Activated naive CD4-positive, alpha-beta T cell treated with Interleukin-2 at 50 U/mL for 16 hours (primary cell): ENCODE measurements at places on chromosomes 6 and 20.

- no peak for DNase-seq
Observed at GRCh38 chr6:146339716-146340115, 203.9 kb upstream of the RAB32 start.

- DNase-seq, result no peak
Observed at GRCh38 chr20:6480328-6481200, 286.9 kb upstream of the BMP2 start.

GRCh38 chr20:3686867-3687321, 5.1 kb upstream of the ADAM33 start:
- DNase-seq, result no peak

GRCh38 chr6:89386917-89387491, 25.1 kb downstream of the RRAGD start:
- no peak for DNase-seq

GRCh38 chr20:43765916-43766315, 39.1 kb upstream of the GTSF1L start:
- DNase-seq, result no peak

- DNase-seq, result no peak
Observed at GRCh38 chr6:116695401-116695800, 14.4 kb downstream of the KPNA5 start.

- no peak for DNase-seq
Observed at GRCh38 chr6:149060985-149061760, 256.3 kb upstream of the TAB2 start.

DNA sequence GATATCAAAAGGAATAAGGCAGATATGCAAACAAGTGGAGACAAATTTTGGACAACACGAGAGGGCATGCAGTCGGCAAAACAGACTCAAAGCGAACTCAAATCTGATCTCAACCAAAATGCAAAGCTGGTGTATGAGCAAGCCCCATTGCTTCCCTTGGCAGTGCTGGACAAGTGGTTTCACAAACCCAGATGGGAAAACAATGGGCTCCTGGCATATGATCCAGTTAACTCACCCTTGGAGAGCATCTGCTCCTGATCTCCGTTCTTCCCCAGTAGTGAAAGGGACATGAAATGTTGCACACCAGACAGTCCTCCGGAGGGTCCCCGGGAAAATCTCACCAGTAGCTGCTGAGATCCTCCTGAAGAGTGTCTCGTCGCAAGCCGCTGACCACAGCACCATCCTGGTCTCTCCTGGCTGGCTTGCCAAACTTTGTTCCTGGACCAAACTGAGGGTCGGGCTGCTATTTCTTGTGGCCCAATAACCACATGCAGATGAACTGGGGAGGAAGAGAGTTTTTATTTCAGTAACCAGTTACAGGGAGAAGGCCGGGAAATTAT, 84.3 kb upstream of the THBS2 start:
- DNase-seq, result no peak

- no peak for DNase-seq
Observed at GRCh38 chr6:52725143-52725534, 38.1 kb downstream of the GSTA2 start.

GRCh38 chr20:58538752-58539151, 23.6 kb upstream of the APCDD1L start:
- DNase-seq, result no peak

- peak; percentile 80 for DNase-seq
Observed at GRCh38 chr20:63863798-63864544, 1.1 kb upstream of the TPD52L2 start.

GRCh38 chr6:44096612-44097011, 30.6 kb downstream of the MRPL14 start:
- DNase-seq, result peak; percentile 79

DNA sequence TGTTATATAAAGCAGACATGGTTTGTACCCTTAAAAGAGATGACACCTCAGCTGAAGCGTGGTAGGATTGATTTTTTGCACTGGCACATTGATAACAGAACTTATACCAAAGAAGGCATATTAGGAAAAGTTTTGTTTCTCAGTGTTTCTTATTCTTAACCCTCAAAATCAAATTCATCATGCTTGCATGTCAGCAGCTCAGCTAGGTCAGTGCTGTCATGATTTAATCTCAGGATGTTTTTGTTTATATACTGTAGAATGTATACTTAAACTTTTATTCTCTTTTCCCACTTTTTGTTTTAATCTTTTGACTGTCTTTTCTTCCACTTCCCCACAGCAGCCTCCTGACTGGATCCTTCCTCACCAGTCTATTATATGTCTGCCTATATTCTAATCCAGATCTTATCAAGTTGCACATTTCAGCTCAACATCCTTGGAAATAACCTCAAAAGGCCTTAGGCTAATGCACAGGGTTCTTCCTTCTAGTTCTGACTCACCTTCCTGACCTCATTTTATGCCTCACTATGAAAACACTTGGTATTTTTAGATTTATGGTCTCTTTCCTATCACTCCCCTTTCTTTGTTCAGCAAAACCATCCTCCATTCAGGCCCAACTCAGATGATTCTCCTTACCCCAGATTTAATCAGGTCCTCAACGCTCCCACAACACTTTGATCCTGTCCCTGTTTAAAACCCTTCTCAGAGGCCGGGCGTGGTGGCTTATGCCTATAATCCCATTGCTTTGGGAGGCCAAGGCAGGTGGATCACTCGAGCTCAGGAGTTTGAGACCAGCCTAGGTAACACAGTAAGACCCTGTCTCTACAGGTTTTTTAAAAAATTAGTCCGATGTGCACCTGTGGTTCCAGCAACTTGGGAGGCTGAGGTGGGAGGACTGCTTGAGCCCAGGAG, 7.2 kb downstream of the HEBP2 start:
- DNase-seq, result no peak

DNA sequence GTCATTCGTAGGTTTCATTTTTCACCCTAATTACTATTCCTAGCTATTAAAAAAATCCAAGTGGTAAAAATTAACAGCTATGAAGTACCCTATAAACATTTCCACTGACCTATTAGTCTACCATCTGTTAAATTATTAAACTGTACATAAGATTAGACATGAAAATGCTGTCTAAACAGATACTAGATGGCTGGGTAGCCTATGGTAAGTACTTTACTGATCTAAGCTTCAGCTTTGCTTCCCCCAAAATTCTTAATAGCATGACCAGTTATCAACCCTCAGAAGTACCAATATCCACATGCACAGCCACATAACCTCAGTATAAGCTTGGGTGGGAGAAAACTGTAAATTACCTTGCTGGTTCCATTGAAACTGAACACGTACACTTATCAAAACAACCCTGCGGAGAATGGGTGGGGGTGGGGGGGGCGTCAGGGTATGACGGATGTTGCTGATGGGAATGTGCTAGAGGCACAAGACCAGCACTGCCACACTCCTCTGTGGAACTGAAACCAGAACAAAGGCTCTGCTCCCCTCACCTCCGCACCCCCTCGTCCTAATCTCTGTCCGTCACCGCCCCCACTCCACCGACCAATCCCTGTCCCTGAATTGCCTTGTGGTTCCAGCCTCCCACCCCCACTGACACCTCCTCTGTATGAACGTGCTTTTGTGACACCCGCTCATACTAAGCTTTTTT, 45.3 kb downstream of the B4GALT5 start:
- peak; percentile 83 for DNase-seq

DNA sequence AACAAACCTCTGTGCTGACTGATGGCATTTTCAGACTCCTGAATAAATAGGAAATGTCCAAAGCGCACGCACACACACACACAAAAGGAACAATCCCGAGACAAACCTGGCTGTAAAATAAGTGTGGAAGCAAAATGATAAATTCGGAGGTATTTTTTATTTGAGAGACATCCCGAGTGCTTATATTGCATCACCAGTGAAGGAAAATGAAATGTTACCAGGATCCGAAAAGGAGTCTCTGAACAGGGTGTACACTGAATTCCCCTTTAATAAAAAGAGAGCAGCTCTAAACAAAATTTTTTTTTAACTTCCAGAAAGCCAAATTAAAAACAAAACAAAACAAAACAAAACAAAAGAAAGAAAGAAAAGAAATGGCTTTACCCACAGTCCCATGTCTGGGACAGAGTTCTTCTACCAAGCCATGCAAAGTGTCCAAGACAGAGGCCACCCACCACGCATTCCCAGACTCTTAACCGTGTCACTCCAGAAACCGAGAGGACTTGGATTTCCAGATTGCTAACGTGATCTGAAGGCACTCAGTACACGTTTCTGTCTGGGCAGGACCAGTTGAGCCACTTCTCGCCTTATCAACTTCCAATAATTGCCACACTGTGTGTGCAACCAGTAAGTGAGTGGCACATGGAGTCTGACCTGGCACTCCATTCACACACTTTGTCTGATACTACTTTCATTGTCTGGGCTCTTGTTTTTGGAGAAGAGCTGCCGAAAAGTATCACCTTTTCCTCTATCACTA, 817 bp downstream of the ME1 start:
- DNase-seq, result no peak

DNA sequence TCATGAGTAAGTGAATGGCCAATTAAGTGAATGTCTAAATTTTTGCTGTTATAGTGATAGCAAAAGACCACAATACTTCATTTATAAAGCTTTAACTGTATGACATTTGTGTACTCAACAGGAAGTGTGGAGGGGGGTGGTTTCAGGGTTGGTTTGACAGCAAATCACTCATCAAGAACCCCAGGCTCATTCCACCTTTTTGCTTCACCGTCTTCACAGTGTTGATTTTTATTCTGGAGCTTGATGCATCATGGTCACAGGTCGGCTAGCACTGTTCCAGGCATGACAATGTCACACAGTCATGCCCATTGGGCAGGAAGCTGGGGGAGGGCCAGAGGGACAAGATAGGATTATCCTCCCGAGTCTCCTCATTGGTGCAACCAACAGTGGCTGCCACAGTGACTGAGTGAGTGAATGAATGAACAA, 75.0 kb downstream of the MDGA1 start:
- DNase-seq, result peak; percentile 6

- DNase-seq, result no peak
Observed at GRCh38 chr6:37372116-37372515, 18.3 kb downstream of the RNF8 start.

DNA sequence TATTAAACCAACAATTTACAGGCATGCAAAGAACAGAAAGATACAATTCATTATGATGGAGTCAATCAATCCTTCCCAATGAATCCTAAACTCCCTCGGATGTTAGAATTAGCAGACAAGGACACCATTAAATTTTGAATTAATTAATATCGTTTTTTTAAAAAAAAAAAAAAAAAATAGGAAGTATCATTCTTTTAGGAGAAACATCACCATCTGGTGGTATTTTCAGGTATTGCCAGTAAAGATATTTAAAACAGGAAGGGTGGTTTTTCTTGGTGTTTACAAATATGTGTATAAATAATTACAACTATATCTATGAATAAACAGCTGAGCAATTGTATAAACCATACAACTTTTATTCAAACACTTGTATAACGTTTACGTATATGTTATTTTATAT, 564.4 kb downstream of the HAO1 start:
- DNase-seq, result no peak

- no peak for DNase-seq
Observed at GRCh38 chr6:80185492-80185891, 79.0 kb downstream of the BCKDHB start.

GRCh38 chr20:37406010-37406998, 60.4 kb downstream of the SRC start:
- DNase-seq, result peak; percentile 46

- no peak for DNase-seq
Observed at GRCh38 chr6:903761-904160, 210.8 kb upstream of the EXOC2 start.

- DNase-seq, result no peak
Observed at GRCh38 chr6:136213012-136213539, 37.0 kb downstream of the MTFR2 start.

DNA sequence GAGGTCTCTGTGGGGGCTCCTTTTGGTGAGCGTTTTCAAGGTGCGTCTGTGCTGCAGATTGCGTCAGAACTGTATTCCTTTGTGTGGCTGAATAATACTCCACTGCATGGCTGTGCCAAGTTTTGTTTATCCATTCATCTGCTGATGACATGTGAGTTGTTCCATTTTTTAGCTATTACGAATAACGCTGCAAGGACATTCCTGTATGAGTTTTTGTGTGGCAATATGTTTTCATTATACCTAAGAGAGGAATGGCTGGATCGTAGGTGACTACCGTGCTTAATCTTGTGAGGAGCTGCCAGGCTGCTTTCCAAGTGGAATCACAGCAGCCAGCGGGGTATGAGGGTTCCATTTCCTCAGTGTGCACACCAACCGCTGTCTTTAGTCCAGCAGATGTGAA, 1.1 kb upstream of the DACT2 start:
- no peak for DNase-seq

GRCh38 chr6:153645326-153645725, 393.7 kb upstream of the OPRM1 start:
- DNase-seq, result no peak

GRCh38 chr6:87806635-87807034, 104.6 kb upstream of the AKIRIN2 start:
- no peak for DNase-seq

- no peak for DNase-seq
Observed at GRCh38 chr6:729606-730320, 36.8 kb upstream of the EXOC2 start.

GRCh38 chr6:157383471-157383870, 2.5 kb downstream of the ZDHHC14 start:
- DNase-seq, result no peak

GRCh38 chr6:51024126-51024525, 205.5 kb downstream of the TFAP2B start:
- no peak for DNase-seq

GRCh38 chr6:115843945-115844344, 216.7 kb downstream of the FRK start:
- no peak for DNase-seq

DNA sequence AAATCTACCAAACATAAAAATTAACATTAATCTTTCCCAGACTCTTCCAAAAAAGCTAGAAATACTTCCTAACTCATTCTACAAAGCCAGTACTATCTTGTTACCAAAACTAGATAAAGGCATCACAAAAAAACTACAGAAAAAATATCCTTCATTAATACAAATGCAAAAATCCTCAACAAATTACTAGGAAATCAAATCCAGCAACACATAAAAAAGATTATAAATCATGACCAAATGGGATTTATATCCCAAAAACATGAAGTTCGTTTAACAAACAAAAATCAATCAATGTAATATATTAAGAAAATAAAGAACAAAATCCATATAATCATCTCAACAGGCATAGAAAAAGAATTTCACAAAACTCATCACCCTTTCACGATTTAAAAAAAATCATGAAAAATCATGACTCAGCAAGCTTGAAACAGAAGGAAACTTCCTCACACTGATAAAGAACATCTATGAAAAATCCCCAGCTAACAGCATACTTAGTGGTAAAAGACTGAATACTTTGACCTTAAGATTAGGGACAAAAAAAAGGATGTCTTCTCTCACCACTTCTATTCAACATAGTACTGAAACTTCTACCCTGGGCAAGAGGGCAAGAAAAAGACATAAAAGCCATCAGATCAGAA, 43.2 kb downstream of the RANBP9 start:
- no peak for DNase-seq
